ENCODE measurements at places on chromosomes 5 and 9.

- H3K27me3 ChIP-seq = no peaks in the 10 kb centered on the region
- no peak for DNase-seq
- no peak overlapping the region for H3K27ac ChIP-seq
- H3K36me3 ChIP-seq = no peaks in the 10 kb centered on the region
Observed at GRCh38 chr5:160306696-160307095, 5.7 kb downstream of the CCNJL start.

DNA sequence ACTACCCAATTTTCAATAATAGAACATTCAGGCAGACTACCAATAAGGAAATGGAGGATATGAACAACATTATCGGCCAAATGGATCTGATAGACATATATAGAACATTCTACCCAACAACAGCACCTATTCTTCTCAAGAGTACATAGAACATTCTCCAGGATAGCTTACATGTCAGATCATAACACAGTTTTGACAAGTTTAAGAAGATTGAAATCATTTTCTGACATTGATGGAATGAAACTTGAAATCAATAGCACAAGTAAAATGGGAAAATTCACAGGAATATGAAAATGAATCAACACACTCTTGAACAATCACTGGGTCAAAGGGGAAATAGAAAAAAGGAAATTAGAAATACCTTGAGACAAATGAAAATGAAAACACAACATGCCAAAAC is 94.6 kb upstream of the MEGF10 start:
- peaks cover 10% of the 10 kb centered on the region for H3K4me1 ChIP-seq
- no peak for DNase-seq
- H3K36me3 ChIP-seq = no peaks in the 10 kb centered on the region
- H3K27ac ChIP-seq = no peak overlapping the region
- H3K4me3 ChIP-seq = no peak overlapping the region

GRCh38 chr5:170270293-170271069 is 27.1 kb downstream of the LCP2 start:
- H3K4me1 ChIP-seq = peaks cover 6% of the 10 kb centered on the region
- no peaks in the 10 kb centered on the region for H3K36me3 ChIP-seq
- H3K27me3 ChIP-seq = no peaks in the 10 kb centered on the region
- no peak overlapping the region for H3K27ac ChIP-seq
- no peak overlapping the region for H3K4me3 ChIP-seq

DNA sequence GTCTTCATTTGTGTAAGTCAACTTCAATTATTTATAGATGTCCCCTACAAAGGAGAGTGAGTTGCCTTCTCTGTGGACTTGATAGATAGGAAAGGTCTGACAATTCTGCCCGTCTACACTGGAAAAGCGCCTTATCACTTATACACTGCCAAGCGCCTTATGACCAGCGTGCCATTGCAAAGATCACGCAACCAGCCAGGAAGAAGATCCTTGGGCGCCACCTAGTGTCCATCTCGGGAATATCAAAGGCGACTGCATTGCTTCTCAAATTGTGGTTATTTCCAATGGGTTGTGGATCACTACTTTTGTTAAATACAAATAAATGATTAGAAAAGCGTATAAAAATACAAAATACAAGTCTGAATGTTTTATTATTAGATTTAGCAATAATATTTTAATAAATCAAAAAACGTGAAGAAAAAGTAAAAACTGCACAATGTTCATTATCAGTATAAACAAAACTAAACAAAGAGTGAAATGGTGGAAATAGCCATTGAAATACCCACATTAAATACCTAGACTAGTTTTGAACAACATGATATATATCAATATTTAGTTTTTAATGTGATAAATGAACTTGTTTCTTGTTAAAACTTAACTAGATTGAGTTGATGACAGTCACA is 27.8 kb downstream of the SUB1 start:
- H3K27me3 ChIP-seq = no peaks in the 10 kb centered on the region
- H3K4me1 ChIP-seq = no peaks in the 10 kb centered on the region
- no peaks in the 10 kb centered on the region for H3K36me3 ChIP-seq
- no peak overlapping the region for H3K27ac ChIP-seq

GRCh38 chr9:114143234-114143633 is 12.1 kb upstream of the COL27A1 start:
- DNase-seq = no peak
- no peak overlapping the region for H3K27ac ChIP-seq
- no peaks in the 10 kb centered on the region for H3K36me3 ChIP-seq
- no peaks in the 10 kb centered on the region for H3K27me3 ChIP-seq

GRCh38 chr5:139246394-139246793 is 47.1 kb upstream of the MATR3 start:
- H3K4me1 ChIP-seq = no peaks in the 10 kb centered on the region
- DNase-seq = no peak
- H3K27me3 ChIP-seq = no peaks in the 10 kb centered on the region
- H3K4me3 ChIP-seq = no peak overlapping the region

All from body of pancreas (tissue), 4 donors.